ENCODE measurements at places on chromosomes 1 and 21. TPM values are rescaled to one million over a fixed set of nuclear protein-coding genes. Genes with fewer than 3 reads are reported as not detected.

- peak; percentile 48 for DNase-seq
- no peaks in the 10 kb centered on the region for H3K27me3 ChIP-seq
- peaks cover 12% of the 10 kb centered on the region for H3K4me1 ChIP-seq
- no peak overlapping the region for H3K27ac ChIP-seq
- no peaks in the 10 kb centered on the region for H3K36me3 ChIP-seq
Measured at GRCh38 chr1:10721381-10722321, 74.8 kb downstream of the CASZ1 start.

SMCP gene
- total RNA-seq: not detected

DNA sequence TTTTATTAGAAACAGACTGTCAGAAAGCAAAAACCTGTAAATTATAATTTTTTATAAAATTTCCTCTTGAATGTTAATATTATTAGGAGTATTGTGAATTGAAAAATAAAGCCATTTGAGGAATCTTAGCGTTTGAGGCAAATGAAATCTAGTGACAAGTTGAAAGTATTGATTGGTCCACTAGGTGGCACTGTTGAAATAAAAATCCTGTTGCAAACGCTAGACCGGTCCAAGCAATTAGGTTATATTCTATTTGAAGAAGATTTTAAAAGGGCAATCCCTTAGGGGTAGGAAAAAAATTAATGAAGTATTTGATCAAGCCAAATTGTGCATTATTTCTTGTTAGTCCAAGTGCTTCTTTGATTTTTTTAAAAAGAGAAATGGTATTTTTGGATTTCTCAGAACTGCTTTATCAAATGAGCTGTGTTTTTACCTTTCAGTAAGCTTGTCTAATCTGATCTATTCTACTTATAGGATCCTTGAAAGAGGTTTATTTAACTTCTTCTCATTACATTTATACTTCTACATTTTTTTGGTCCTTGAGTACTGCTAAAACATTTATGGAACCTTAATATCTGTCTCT is 57.7 kb downstream of the ATG4C start:
- no peak overlapping the region for H3K4me3 ChIP-seq
- no peaks in the 10 kb centered on the region for H3K36me3 ChIP-seq
- DNase-seq: peak; percentile 82
- H3K27ac ChIP-seq: no peak overlapping the region
- H3K4me1 ChIP-seq: peaks cover 7% of the 10 kb centered on the region
- no peaks in the 10 kb centered on the region for H3K27me3 ChIP-seq

CHRM3 gene
- total RNA-seq: 13.8 TPM

GRCh38 chr1:157104598-157105293 is 5.1 kb upstream of the ETV3L start:
- H3K4me1 ChIP-seq: peaks cover 8% of the 10 kb centered on the region
- H3K36me3 ChIP-seq: no peaks in the 10 kb centered on the region
- H3K27me3 ChIP-seq: 0 out of 2 replicates have a peak, but pooled peaks cover 6% of the 10 kb centered on the region
- H3K27ac ChIP-seq: no peak overlapping the region
- no peak for DNase-seq
